ENCODE measurements at places on chromosomes 5 and 9.

- no peak overlapping the region for H3K4me3 ChIP-seq
- no peaks in the 10 kb centered on the region for H3K4me1 ChIP-seq
- DNase-seq = no peak
- no peak overlapping the region for H3K27ac ChIP-seq
Measured at GRCh38 chr9:106820866-106821265, 42.1 kb upstream of the ZNF462 start.

- peaks cover 4% of the 10 kb centered on the region for H3K27me3 ChIP-seq
- H3K4me3 ChIP-seq = no peak overlapping the region
- DNase-seq = no peak
- H3K36me3 ChIP-seq = no peaks in the 10 kb centered on the region
Measured at GRCh38 chr5:149170299-149170698, 29.0 kb downstream of the ABLIM3 start.

DNA sequence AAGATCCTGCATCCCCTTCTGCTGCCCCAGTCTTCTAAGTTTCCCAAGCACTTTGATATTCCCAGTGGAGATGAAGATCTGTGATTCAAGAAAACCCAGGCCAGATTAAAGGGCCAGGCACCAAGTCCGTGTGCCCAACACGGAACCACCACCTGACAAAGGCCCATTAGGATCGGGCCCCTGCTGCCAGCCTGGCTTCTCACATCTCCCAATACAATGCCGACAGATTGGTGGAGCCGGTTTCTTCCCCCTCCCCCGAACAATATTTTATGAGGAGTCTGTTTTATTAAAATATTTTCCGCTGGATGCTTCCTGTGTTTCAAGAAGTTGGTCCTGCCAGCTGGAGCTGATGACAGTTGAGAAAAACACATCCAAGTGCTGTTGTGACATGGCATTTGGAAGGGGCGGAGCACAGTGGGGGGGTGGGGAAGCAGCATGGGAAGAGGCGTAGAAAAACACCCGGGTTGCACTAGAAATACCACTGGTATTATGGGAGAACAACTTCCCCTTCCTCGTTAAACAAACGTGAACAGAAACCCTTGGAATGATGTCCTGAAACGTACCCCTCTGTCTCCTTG is 45.0 kb downstream of the CRB2 start:
- no peaks in the 10 kb centered on the region for H3K4me1 ChIP-seq
- no peaks in the 10 kb centered on the region for H3K27me3 ChIP-seq
- peaks cover 1% of the 10 kb centered on the region for H3K36me3 ChIP-seq

GRCh38 chr5:926417-927171 is 33.9 kb downstream of the TRIP13 start:
- DNase-seq = peak; percentile 28
- H3K36me3 ChIP-seq = peaks cover under 1% of the 10 kb centered on the region
- H3K27me3 ChIP-seq = peaks cover 24% of the 10 kb centered on the region

GRCh38 chr5:129019401-129019908 is 54.2 kb downstream of the SLC27A6 start:
- no peaks in the 10 kb centered on the region for H3K4me1 ChIP-seq
- no peaks in the 10 kb centered on the region for H3K36me3 ChIP-seq
- no peak overlapping the region for H3K4me3 ChIP-seq

DNA sequence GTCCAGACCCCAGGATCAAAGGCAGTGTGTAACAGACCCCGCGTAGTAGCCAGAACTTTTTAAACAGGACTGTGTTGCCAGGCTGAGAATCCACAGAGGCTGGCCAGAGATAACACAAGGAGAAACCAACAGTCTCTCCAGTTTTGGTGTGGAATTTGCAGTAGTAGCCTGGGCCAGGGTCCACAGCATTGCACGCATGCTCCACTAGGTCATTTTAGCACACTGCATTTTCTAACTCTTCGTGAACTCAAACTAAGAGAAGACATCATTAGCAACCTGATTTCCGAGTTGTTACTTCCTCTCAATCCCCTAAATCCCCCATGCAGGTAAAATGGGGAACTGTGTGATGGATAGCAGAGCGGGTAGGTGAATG is 119.6 kb downstream of the BOD1 start:
- no peaks in the 10 kb centered on the region for H3K4me1 ChIP-seq
- no peaks in the 10 kb centered on the region for H3K36me3 ChIP-seq
- peaks cover 6% of the 10 kb centered on the region for H3K27me3 ChIP-seq
- no peak overlapping the region for H3K4me3 ChIP-seq
- no peak for DNase-seq
- no peak overlapping the region for H3K27ac ChIP-seq

DNA sequence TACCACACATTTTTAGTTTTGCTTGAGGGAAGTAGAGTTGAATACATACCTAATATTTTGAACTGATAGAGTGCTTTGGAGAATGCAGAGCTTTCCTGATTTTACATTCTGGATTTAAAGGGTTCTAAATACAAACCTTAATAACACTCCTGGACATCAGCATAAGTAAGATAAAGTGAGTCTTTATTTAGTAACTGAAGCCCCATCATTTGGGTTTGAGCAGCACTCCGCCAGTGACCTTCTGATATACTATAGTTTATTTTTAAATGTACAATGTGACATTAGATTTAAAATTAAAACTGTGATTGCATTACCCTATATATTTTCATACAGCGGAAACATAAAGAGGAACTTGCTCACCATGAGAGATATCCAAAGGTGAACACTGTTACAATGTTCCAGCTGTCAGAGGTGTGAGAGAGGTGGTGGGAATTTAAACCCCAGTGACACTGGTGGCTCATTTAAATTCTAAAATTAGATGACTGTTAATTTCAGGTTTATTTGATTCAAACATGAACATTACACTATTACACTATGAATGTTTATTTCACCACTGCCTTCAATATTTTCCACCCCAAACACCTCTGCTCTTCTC is 203.0 kb upstream of the PCSK5 start:
- DNase-seq = no peak
- H3K36me3 ChIP-seq = no peaks in the 10 kb centered on the region
- H3K4me1 ChIP-seq = no peaks in the 10 kb centered on the region
- no peak overlapping the region for H3K27ac ChIP-seq

- no peak overlapping the region for H3K27ac ChIP-seq
- H3K4me1 ChIP-seq = peaks cover 16% of the 10 kb centered on the region
- no peaks in the 10 kb centered on the region for H3K27me3 ChIP-seq
- no peak overlapping the region for H3K4me3 ChIP-seq
Measured at GRCh38 chr9:84705128-84705527, 35.6 kb downstream of the NTRK2 start.

DNA sequence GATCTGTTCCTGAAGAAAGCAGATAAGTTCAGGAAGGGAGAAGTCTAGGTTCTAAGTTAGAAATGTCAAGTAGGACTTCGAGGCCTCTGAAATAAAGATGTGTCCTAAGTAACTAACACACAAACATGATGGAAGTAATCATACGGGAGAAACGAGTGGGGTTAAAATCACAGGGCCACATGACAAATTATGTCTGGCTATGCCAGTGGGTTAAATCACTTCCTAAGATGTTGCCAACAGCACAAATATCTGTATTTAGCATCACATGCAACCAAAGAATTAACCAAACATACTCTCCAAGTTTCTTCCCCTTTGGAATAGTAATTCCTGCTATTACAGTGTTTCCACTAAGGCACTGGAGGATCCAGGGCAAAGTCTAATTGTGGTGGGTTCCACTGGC is 13.7 kb upstream of the ZSWIM6 start:
- H3K27ac ChIP-seq = no peak overlapping the region
- H3K36me3 ChIP-seq = no peaks in the 10 kb centered on the region
- DNase-seq = no peak
- no peak overlapping the region for H3K4me3 ChIP-seq
- H3K4me1 ChIP-seq = peaks cover 12% of the 10 kb centered on the region

GRCh38 chr9:110095161-110095595 is 112.8 kb downstream of the C9orf152 start:
- no peaks in the 10 kb centered on the region for H3K36me3 ChIP-seq
- no peaks in the 10 kb centered on the region for H3K27me3 ChIP-seq
- no peak overlapping the region for H3K27ac ChIP-seq
- H3K4me3 ChIP-seq = no peak overlapping the region
- DNase-seq = no peak

DNA sequence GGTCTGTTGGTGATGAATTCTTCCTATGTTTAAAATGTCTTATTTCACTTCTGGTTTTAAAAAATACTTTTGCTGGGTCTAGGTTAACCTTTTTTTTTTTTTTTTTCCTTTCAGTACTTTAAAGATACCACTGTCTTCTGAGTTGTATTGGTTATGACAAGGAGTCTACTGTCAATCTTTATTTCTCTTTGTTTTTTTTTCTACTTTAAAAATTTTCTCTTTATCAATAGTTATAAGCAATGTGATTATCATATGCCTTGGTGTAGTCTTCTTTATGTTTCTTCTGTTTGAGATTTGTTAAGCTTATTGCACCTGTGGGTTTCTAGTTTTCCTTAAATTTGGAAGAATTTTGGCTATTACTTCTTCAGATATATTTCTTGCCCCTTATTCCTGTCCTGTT is 125.6 kb upstream of the SPRY4 start:
- DNase-seq = no peak
- no peaks in the 10 kb centered on the region for H3K27me3 ChIP-seq
- no peak overlapping the region for H3K4me3 ChIP-seq
- H3K4me1 ChIP-seq = peaks cover 6% of the 10 kb centered on the region
- no peak overlapping the region for H3K27ac ChIP-seq

DNA sequence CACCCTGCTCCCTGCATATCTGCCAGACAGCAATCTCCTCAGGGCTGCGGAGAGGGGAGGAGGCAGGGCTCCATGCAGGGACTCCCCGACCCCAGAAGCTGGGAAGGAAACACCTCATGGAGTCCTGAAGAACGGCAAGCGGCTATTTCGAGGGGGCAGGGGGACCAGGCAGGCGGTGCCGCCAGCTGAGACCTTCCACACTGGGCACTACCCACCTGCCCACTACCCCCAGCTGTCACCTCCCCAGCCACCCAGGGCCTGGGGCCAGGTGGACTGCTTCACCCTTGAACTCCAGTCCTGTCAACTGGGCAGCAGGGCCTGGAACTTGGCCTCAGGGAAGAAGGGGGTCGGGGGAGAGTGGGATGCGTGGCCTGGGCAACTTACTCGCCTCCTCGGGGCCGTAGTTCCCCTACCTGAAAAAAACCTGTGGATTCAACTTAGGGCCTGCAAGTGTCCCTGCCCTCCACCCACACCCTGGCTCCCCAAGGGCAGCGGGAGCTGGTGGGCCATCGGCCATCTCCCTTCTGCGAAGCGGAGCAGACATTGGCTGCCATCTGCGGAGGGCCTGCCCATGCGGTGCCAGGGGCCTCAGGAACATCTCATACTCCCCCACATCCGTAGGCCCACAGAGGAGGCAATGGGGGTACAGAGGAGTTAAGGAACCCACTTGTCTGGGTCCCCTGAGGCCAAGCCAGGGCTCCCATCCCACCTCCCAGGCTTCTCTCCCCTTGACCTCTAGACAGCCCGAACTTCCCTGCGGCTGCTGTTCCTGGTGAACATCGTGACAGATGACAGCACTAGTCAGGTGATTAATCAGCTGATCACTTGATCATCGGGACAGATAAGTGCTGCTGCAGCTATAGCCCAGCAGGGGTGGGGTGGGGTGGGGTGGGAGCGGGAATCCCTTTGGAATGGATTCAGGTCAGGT is 18.5 kb upstream of the RALGDS start:
- H3K4me3 ChIP-seq = no peak overlapping the region
- H3K27me3 ChIP-seq = no peaks in the 10 kb centered on the region
- peak overlapping the region; percentile 74 for H3K27ac ChIP-seq

- DNase-seq = no peak
- peaks cover 5% of the 10 kb centered on the region for H3K4me1 ChIP-seq
- H3K27me3 ChIP-seq = no peaks in the 10 kb centered on the region
- no peak overlapping the region for H3K4me3 ChIP-seq
- H3K27ac ChIP-seq = no peak overlapping the region
Measured at GRCh38 chr5:102596113-102596512, 97.3 kb upstream of the SLCO6A1 start.

DNA sequence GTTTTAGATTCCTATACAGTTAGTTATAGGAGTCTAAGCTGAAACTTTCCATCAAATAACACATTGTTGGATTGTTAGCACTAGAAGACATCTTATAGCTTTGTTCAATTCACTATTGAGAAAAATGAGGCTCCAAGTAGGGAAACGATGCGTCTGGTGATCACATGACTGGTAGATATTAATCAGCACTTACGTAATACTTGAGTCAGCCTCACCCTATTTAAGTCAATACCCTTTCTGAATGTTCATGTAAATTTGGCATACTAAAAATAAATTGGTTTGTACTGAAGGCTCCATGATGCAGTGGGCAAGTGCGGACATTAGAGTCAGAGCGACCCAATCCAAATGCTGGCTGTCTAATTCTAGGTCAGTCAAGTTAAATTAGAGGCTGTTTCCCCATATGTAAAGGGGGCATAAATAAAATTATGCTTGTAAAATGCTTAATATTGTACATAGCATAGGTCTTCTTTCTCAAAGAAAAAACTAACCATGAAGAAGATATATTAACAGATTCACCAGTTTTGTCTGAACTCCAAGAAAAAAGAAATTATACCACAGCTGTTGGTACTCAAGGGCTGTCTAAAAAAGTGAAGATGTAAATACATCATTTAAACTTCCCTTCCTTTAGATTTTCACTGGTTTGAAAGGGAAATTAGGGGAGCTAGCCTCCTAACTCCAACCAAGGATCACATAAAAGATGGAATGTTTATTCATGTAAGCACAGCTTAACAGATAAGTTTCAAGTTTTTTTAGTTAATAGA is 406.6 kb upstream of the TLE4 start:
- peaks cover 3% of the 10 kb centered on the region for H3K27me3 ChIP-seq
- no peaks in the 10 kb centered on the region for H3K4me1 ChIP-seq
- DNase-seq = no peak
- H3K36me3 ChIP-seq = no peaks in the 10 kb centered on the region

DNA sequence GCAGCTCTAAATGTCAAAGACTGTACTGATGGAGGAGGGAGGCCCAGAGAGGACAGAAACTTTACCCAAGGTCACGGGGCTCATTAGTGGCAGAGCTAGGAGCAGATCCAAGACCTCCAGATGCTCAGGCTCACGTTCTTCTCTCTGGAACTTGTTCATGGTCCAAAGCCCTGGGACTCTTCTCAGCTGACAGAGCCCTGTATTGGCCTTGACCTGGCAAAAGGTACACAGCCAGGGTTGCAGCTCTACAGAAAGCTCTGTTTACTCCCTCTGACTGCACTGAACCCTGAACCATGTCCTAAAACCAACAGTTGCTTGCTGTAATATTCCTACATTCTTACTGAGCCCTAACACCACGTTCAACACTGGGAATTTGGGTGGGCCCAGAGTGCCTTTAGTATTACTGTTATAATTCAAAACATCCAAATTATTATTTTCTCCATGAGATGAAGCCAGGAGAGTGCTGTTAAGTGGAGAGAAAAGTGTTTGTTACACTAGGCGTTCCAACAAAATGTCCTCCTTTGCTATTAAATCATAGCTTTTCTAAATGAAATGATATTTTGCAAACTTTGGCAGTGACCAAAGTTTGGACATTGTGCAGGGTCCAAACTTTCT is 602.4 kb upstream of the CLINT1 start:
- peaks cover 3% of the 10 kb centered on the region for H3K4me1 ChIP-seq
- H3K27ac ChIP-seq = no peak overlapping the region
- H3K36me3 ChIP-seq = no peaks in the 10 kb centered on the region
- H3K27me3 ChIP-seq = no peaks in the 10 kb centered on the region
- no peak overlapping the region for H3K4me3 ChIP-seq

- H3K36me3 ChIP-seq = peaks cover 20% of the 10 kb centered on the region
- peaks cover 90% of the 10 kb centered on the region for H3K4me1 ChIP-seq
- peak overlapping the region; percentile 78 for H3K27ac ChIP-seq
- DNase-seq = no peak
- H3K4me3 ChIP-seq = peak overlapping the region; percentile 6
Measured at GRCh38 chr5:131373265-131373664, 109.4 kb downstream of the CDC42SE2 start.

Data from activated CD4-positive, alpha-beta memory T cell treated with anti-CD3 and anti-CD28 coated beads for 36 hours (primary cell).